Naive thymus-derived CD4-positive, alpha-beta T cell (primary cell): ENCODE measurements at places on chromosomes 5 and 9. TPM values are rescaled to one million over a fixed set of nuclear protein-coding genes. Genes with fewer than 3 reads are reported as not detected.

ANGPTL2 gene
- total RNA-seq = not detected

ADAMTS12 gene
- total RNA-seq = not detected

RANBP3L gene
- not detected for total RNA-seq

CD14 gene
- 198 TPM for total RNA-seq

ARAP3 gene
- total RNA-seq = 15.3 TPM

ANXA1 gene
- 649 TPM for total RNA-seq

ACOT12 gene
- 1.1 TPM for total RNA-seq

GLDC gene
- total RNA-seq = 0.56 and 1.3 TPM in 2 replicates

PCDHB16 gene
- 0.08 TPM for total RNA-seq

TMC1 gene
- total RNA-seq = not detected
